ENCODE measurements at places on chromosomes 12 and 14.

DNA sequence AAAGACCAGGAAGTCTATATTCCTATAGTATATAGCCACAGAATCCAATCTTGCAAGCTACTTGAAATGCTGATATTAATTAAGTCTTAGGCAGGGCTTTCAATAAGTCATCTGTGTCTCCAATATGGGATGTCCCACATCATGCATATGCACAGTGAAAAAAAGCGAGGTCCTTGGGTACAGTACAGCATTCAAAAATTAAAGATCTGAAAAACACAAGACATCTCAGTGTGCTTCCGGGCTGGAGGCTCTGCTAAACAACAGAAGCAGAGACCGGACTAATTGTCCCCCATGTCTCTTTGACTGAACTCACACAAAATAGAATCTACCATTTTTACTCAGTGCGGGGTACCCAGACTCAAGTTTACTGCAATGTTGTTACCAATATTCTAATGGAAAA lies 156.0 kb downstream of the DAD1 start:
- DNase-seq = no peak

GRCh38 chr14:104644656-104645378 lies 40.2 kb upstream of the TMEM179 start:
- DNase-seq = peak; percentile 90

DNA sequence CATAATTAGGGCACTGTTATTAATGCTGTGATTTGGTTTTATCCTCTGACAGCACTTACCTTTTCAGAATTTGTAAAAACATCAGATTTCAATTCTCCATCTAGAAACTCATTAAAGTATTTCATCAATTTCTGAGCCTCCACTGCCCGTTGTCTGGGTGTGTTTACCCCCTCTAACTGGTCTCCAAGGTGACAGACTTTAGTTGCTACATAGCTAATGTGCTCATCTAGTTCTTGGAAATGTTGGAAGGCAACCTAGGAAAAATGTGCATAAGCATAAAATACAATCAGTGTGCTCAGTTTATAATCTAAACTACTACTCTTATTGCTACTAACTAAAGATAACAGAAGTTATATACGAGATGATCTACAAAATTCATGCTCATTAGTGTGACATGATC lies 24.6 kb downstream of the EXOC5 start:
- no peak for DNase-seq

DNA sequence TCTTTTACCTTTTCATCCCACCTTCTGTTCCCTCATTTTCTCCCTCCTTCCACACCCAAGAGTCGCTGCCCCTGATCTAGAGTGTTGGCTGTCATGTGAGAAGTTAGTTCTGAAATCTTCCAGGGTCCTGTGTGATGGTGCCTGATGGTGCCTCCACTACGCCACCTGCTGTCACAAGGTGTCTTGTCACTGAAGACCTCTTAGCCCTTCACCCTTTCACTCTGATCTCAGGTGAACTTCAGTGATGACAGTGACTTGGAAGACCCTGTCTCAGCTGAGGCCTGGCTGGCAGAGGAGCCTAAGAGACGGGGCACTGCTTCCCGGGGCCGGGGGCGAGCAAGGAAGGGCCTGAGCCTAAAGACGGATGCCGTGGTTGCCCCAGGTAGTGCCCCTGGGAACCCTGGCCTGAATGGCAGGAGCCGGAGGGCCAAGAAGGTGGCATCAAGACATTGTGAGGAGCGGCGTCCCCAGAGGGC lies 7.6 kb upstream of the PFDN5 start:
- DNase-seq = peak; percentile 80

GRCh38 chr12:45627407-45628069 lies 102.0 kb upstream of the ARID2 start:
- DNase-seq = no peak

GRCh38 chr12:62562846-62563245 lies 96.2 kb downstream of the MON2 start:
- DNase-seq = peak; percentile 50

GRCh38 chr12:105832806-105833205 lies 305.9 kb downstream of the NUAK1 start:
- DNase-seq = no peak

GRCh38 chr12:95582230-95583058 lies 31.2 kb upstream of the USP44 start:
- DNase-seq = peak; percentile 49
